Cardiac muscle cell (in vitro differentiated cells and primary cell): ENCODE measurements at places on chromosomes 13 and 19. TPM values are rescaled to one million over a fixed set of nuclear protein-coding genes. Genes with fewer than 3 reads are reported as not detected.

- DNase-seq = no peak
These were observed 1705.0 kb downstream of the OLFM4 start for GRCh38 chr13:54733639-54734038.

Gene TSC22D1
- total RNA-seq = 213 and 226 TPM in 2 replicates

Gene PPFIA3
- 27.3 and 30.4 TPM in 2 replicates for total RNA-seq

Gene PDE4C
- 0.67 and 8.3 TPM in 2 replicates for total RNA-seq

DNA sequence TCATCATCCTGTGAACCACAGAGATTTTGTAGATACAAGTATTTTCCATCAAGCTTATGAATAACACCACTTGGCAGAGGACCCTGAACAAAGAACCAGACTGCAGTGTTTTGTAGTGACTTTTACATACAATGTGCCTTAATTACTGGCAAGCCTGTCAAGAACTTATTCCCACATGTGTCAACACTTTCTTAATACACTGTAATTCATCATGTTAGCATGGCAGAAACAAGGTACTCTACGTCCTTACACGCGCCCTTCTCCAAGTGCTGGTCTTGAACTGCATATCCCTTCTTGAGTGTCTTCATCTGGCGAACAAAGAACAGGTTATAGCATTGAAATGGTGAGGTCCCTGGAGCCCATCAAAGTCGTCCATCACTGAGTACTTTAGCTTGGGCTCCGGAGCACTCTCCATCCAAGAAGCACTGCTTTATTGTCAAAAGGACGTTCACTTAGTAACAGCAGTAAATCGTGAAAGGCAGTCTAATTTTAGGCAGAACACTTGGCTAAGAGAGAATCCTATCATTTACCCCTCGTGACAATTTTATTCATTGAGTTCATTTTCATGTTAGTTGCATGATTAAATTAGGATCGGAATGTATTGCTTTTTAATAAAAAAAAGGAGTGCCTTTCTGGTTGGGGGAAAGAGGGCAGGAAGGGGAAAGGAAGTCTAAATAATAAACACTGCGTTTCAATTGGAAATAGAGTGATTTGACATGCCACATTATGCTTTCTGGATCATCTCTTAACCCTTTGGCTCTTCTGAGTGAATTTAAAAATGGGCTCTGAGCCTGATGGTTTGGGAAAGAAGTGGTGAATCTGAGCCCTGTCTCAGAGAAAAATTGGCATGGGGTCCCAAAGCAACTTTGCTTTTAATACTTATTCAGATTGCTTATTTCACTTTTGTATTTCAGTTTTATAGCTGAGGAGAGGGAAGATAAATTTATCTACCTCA is 376.1 kb downstream of the DLEU7 start:
- DNase-seq = peak; percentile 77

DNA sequence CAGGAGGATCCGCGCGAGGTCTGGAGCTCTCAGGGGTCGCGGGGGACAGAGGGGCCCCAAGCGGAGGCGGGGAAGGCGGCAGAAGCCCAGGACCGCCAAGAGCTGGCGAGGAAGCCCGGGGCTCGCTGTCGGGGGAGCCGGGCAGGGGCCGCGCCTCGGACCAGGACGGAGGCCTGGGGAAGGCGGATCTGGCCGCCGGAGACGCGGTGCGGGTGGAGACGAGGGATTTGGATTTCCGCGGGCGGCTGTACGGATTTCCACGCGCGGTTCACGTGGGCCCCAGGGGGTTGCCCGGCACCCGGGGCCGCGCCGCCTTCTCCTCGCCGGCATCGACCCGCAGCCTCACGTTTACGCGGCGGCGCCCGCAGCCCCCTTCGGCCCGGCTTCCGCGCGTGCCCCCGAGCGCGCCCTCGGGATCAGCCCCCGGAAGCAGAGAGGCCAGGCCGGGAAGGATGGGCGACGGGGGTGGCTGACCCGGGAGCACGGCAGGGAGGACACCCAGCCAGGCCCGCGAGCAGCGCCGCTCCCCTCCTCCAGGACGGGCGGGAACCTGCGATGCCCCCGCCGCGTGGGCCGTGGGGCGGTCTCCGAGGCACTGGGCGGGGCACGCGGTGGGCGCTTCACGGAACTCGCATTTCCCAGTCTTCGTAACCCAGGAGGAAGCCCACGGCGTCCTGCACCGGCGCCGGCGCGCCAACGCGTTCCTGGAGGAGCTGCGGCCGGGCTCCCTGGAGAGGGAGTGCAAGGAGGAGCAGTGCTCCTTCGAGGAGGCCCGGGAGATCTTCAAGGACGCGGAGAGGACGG is 4.7 kb downstream of the F7 start:
- peak; percentile 17 for DNase-seq

Gene MIER2
- 28.8 and 32.7 TPM in 2 replicates for total RNA-seq

GRCh38 chr13:27170221-27170515 is 1.4 kb downstream of the USP12 start:
- DNase-seq = no peak

DNA sequence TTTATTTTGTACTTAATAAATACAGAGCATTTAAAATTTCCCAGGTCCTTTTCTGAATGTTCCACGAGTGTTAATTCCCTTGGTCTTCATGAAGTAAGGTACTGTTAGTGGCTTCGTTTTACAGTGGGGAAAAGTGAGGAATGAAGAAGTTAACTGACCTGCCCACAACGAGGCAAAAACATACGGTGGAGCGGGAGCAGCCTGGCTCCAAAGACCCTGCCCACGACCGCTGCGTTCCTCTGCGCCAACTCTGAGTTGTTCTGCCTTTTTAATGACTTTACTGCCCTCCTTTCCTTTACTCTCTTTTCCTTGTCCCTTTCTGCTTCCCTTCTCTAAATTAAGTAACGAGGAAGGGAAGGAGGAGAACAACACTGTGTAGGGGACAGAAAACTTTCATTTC is 392.9 kb downstream of the PCDH9 start:
- no peak for DNase-seq

Gene F7
- 0.83 and 1.2 TPM in 2 replicates for total RNA-seq

Gene MARK4
- total RNA-seq = 65.3 and 135 TPM in 2 replicates

DNA sequence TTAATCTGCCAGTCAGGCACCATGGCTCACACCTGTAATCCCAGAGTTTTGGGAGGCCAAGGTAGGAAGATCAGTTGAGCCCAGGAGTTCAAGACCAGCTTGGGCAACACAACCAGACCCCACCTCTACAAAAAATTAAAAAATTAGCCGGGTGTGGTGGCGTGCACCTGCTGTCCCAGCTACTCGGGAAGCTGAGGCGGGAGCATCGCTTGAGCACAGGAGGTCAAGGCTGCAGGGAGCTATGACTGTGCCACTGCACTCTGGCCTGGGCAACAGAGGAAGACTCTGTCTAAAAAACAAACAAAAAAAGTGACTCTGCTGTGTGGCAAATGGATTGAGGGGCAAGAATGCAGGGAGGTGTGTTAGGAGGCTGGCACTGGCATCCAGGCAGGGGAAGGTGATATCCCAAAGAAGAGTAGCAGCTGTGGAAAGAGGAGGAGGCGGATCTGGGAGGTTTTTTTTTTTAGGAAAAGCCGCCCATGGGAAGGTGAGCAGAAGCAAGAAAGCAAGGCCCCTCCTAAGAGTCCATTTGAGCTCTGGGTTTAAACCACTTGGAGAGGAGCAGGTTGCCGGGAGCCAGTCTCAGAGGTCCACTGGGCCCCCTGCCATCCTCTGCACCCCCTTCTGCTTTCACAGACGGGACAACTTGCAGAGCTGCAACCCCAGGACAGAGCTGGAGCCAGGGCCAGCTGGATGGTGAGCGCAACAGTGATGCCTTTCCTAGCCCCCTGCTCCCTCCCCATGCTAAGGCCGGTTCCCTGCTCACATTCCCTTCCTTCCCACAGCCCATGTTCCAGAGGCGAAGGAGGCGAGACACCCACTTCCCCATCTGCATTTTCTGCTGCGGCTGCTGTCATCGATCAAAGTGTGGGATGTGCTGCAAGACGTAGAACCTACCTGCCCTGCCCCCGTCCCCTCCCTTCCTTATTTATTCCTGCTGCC is 2.1 kb downstream of the HAMP start:
- DNase-seq = no peak

Gene SAMD4B
- total RNA-seq = 158 and 183 TPM in 2 replicates

- DNase-seq = no peak
These were observed 17.8 kb upstream of the CABP5 start for GRCh38 chr19:48061401-48062344.

Gene SLC25A41
- 1.0 and 1.9 TPM in 2 replicates for total RNA-seq

Gene RXFP2
- total RNA-seq = not detected in 2 replicates

Gene TMPRSS9
- total RNA-seq = not detected in 2 replicates

DNA sequence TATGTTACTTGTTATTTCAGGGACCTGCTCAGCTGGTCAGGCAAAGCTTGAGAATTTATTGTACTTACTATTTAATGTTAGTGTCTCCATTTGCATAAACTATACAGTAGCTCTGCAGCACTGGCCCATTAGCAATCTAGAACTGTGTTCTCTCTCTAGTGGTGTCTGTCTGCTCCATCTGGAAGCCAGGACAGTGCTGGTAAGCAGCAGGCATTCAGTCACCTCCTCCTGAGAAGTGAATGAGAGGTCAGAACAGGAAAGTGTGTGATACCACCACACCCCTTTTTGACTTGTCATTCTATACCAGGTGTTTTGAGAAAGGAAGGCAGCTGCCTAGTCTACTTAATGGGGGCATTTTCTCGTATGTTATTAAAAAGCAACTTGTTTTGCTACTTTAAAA is 3.9 kb downstream of the COG3 start:
- no peak for DNase-seq

GRCh38 chr13:79802389-79803085 is 321.6 kb downstream of the NDFIP2 start:
- DNase-seq = no peak

- DNase-seq = no peak
These were observed 26.0 kb downstream of the GPALPP1 start for GRCh38 chr13:45015300-45015699.

- no peak for DNase-seq
These were observed 9.7 kb downstream of the CLEC4G start for GRCh38 chr19:7722231-7722651.

- no peak for DNase-seq
These were observed 3.5 kb downstream of the C19orf67 start for GRCh38 chr19:14081797-14082674.

GRCh38 chr19:5466072-5466471 is 10.9 kb downstream of the ZNRF4 start:
- peak; percentile 16 for DNase-seq

DNA sequence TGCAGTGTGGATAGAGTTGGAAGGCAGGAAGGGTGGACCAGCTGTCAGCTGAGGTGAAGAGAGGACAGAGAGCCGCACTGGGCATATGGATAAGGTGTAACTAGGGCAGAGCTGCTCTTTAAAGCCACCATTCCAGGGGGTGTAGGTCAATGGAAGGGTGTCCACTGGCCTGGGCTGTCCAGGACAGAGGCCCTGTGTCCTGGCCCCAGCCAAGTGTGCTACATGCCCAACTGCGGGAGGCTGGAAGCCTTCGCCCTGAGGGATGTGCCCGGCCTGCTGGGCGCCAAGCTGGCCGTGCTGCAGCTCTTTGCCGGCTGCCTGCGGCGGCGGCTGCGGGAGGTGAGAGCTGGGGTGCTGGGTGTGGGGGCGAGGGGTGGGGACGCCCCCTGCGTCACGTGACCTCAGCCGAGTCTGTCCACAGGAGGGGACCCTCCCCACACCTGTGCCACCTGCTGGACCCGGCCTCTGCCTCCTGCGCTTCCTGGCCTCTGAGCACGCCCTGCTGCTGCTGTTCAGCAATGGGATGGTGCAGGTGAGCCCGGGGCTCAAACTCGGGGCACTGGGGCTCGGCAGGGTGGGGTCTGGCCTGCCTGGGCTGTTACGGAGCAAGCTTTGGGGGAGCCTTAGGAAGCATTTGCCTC is 9.8 kb downstream of the PLK5 start:
- no peak for DNase-seq

- DNase-seq = no peak
These were observed 2476.7 kb downstream of the PCDH9 start for GRCh38 chr13:64753233-64754000.
